ENCODE measurements at places on chromosomes 7 and 10.

DNA sequence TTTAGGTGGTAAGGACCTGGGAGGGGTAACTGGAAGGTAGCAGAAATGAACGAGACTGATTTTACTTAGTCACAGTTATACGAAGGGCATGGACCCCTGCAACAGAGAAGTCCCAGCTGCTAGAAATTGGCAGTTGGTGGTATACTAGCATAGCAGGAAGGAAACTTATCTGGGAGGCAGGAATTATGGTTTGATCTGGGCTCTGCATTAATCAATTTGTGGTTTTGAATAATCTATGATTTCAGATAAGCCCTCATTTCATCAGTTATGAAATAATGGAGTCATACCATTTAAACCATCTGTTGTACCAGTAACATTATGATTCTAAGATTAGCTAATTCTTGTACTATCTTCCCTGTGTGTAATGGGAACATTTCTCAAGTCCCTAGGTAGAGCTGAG lies 54.0 kb upstream of the TMEM229A start:
- DNase-seq, result no peak

- DNase-seq, result no peak
Observed at GRCh38 chr7:36962367-36962766, 238.1 kb upstream of the AOAH start.

GRCh38 chr10:24113901-24114300 lies 95.0 kb upstream of the KIAA1217 start:
- no peak for DNase-seq

DNA sequence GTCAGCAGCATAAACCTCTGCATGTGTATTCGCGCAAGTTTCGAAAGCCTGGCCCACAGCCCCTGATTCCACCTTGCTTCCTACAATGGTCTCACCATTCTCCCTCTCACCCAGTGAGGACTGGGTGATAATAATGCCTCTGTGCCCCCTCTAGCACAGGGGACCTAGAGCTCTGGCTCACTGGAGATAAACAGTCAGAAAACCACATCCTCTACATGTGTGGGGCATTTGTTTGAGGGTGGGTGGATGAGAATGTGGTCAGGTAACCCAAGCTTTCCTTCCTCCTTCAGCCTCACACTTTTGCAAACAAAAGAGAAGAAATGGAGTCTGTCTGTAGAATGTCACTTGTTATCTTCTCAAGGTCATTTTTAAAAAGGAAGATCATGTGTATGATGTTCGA lies 373.5 kb downstream of the KCNMA1 start:
- no peak for DNase-seq

DNA sequence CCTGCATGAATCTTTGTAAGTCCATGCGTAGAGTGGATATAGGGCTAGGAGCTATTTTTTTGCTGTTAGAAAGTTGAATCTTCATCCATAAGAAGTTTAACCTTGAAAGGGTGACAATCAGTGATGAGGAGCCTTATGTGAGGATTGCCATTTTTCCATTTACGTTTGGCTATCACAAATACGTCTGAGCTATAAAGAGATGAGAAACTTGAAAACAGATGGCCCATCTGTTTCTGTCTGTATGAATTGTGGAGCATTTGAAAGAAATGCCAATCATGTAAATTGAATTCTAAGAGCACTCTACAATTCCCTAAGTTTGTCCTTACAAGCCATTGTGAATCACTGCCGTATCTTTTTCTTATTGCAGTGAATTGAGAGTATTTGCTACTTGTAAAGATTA lies 169.8 kb upstream of the TEX47 start:
- DNase-seq, result no peak

- no peak for DNase-seq
Observed at GRCh38 chr7:109713366-109713765, 1143.7 kb downstream of the DNAJB9 start.

DNA sequence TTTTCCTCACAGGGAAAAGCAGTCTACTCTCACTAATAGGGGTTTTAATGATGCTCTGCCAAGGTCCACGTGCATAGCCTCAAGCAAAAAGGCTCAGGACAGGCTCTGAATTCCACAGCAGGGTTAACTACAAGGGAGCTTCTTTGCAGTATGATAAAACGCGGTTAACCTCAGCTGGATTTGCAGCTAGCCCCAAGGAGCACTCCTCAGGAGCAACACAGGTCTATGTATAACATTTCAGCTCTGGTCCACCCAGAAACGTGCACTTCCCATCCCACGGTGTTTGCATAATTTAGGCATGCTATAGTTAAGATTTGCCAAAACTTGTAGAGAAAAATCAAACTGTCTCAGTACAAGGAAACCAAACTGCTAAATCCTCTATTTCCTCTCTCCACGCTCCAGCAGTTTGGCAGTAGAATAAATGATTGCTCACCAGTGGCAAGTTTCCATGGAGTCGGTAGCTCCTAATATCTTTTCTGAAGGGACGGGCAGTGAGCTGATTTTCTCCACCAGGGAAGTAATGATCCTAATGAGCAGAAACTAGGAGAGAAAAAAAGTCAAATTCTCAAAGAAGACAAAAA lies 13.1 kb upstream of the ASB4 start:
- peak; percentile 41 for DNase-seq

DNA sequence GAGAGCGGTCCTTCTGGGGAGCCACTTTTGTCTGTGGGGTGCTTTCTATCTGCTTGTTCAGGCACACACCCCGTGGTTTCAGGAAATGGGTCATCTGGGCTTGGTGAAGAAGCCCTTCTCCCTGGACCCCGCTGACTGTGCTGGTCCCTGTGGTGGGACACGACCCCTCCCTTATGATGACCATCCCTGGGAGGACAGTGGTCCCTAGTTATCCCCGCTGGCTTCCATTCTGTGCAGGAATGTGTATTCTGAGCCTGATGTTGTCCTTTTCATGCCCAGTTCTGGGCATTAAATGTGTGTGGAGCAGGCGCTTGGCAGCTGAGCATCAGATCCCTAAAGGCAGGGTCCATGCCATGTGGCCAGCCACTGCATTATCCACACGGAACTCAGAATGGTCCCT lies 71.6 kb downstream of the TCERG1L start:
- no peak for DNase-seq

DNA sequence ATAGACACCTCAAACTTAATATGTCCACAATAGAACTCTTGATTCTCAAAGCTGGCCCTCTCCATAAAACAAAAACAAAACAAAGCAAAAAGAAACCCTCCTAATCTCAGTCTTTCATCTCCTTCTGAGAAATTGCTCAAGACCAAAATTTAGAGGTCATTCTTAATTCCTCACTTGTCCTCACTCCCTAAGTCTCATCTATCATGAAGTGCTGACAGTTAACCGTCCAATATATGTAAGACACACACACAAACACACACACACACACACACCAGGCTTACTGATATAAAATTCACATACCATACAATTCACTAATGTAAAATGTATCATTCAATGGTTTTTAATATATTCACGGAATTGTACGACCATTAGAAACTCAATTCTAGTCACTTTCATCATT lies 17.0 kb upstream of the SVIL start:
- peak; percentile 21 for DNase-seq

DNA sequence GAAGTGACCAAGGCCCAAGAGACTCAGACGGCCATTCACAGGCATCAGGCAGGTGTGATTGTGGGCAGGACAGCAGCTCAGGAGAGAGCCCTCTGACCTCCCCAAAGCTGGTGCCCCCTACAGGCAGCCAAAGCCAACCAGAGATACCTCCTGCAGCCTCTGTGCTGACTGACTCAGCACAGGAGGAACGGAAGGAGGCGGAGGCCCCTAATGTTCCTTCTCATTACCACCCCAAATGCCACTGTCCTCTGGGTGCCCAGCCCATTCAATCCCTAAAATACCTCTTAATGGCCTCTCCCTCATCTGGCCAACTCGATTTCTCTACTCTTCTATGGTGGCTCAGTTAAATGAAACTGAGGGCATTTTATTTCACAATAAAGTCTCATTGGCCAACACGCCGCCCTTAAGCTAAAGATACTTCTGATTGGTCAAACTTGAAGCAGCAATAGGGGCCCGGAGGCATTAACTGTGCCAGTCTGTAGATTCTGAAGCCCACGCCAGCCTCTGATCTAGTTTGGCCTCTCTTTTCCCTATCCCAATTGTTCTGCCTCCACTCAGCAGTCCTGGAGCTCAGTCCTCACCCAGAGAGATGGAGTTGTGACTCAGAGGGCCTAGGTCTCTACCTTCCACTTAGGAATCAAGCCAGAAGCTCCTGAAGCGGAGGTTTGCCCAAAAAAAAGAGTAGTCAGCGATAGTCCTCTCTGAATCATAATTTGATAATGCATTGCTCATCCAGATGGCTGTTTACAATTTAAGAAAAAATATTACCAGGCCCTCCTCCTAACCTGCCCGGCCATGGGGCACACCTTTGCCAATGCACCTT lies 1.2 kb downstream of the CYREN start:
- DNase-seq, result peak; percentile 29

- DNase-seq, result no peak
Observed at GRCh38 chr10:69817078-69817581, 15.4 kb downstream of the COL13A1 start.

- no peak for DNase-seq
Observed at GRCh38 chr7:29970158-29970557, 19.4 kb downstream of the SCRN1 start.

DNA sequence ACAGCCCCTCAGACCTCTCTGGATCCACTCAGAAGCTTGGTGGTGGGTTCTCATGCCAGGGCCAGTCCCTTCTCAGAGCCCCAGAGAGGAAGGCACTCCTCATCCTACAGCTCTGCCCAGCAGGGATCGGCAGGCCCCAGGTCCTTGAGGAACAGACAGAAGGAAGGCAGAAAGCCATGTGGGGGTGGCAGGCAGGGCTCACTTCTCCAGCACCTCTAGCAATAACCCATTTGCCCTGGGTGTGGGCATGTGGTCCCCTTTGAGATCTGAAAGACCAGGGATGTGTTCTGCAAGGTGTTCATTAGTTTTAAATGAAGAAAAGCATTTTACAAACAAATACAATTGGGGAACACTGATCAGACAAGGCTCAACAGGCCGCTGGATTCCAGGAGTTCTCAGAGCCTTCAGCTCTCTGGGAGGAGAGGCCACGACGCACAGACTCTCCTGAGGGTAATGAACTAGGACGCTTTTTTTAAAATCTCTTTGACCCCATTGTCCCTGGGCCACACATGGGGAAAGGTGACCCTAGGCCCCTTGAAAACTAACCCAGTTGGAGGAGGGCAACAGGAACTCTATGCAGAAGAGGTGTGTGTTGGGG lies 40.6 kb downstream of the LDB3 start:
- no peak for DNase-seq

GRCh38 chr10:127935071-127935561 lies 28.2 kb downstream of the PTPRE start:
- no peak for DNase-seq

GRCh38 chr7:146862415-146862814 lies 745.8 kb downstream of the CNTNAP2 start:
- DNase-seq, result peak; percentile 39

GRCh38 chr7:57367171-57367570 lies 82.8 kb upstream of the ZNF716 start:
- no peak for DNase-seq

- peak; percentile 61 for DNase-seq
Observed at GRCh38 chr7:98240961-98241673, 10.9 kb downstream of the TECPR1 start.

GRCh38 chr10:125248489-125248888 lies 88.1 kb upstream of the CTBP2 start:
- no peak for DNase-seq

- no peak for DNase-seq
Observed at GRCh38 chr7:41146429-41146828, 556.5 kb downstream of the INHBA start.

- no peak for DNase-seq
Observed at GRCh38 chr10:4345877-4346646, 479.9 kb upstream of the AKR1E2 start.

- DNase-seq, result peak; percentile 61
Observed at GRCh38 chr7:137539111-137539715, 195.7 kb upstream of the PTN start.

GRCh38 chr7:28674359-28674782 lies 262.1 kb downstream of the CREB5 start:
- no peak for DNase-seq

- peak; percentile 65 for DNase-seq
Observed at GRCh38 chr7:30472784-30473775, 5.5 kb downstream of the NOD1 start.

GRCh38 chr7:33900501-33900900 lies 4.8 kb upstream of the BMPER start:
- DNase-seq, result no peak

Data from adipocyte (in vitro differentiated cells).